Stimulated activated CD8-positive, alpha-beta memory T cell treated with anti-CD3 and anti-CD28 coated beads, Interleukin-2, amount 100 ng/mL, for 48 hours (primary cell): ENCODE measurements at places on chromosomes 5 and 9.

DNA sequence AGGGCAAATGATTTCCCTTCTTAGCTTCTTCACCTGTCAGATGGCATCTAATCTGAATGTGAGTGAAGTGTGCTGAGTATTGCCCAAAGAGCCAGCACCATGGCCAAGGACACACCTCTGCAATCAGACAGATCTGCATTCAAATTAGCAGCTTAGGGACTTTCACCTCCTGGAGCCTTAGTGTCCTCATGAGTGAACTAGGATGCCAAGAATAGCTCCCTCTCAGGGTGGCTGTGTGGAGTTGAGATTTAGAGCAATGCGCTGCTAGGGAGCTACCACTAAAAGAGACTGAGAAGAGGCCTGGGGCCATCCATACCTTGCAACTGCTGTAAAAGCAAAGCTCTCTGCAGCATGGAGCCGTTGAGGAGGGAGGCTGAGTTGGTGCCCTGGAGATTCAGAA lies 1.4 kb downstream of the CIZ1 start:
- no peak for DNase-seq

DNA sequence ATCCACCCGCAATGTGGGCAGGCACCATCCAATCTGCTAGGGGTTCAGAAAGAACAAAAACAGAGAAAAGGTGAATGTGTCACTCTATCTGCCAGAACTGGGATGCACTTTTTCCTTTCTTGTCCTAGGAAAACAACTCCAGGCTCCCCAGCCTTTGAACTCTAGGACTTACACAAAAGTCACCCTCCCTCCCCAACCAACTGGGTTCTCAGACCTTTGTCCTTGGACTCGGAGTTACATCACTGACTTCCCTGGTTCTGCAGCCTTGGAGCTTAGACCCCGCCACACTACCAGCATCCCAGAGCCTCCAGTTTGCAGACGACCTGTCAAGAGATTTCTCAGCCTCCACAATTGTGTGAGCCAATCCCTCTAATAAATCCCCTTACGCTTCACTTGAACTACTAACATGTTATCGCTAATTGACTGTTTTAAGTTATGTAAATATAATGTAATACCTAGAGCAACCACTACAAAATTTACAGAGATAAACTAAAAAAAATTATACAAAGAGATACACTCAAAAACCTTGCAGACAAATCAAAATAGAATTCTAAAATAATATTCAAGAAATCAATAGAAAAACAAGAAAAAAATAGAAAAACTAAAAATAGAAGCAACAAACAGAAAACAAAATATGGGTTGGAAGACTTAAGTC lies 5.3 kb upstream of the UBLCP1 start:
- no peak for DNase-seq

GRCh38 chr9:112233769-112234168 lies 58.7 kb upstream of the SUSD1 start:
- DNase-seq = no peak

DNA sequence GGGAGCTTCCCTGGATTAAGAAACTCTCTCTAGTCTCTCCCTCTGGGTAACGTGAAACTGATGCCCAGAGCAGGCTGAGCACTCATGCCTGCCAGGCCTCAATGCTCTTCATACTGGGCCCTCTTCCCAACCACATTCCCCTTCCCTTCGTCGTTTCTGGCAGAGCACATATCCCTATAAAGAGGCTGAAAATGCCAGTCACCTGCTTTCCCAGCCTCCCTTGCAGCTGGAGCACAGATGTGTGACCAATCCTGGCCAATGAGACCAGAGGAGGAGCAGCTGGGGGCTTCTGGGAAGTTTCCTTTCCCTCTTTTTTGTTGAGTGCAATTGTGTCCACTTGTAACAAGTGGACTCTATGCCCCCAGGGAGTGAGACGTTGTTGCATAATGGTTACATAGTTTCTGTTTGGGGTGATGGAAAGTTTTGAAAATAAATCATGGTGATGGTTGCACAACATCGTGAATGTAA lies 30.2 kb upstream of the SMIM23 start:
- DNase-seq = no peak

DNA sequence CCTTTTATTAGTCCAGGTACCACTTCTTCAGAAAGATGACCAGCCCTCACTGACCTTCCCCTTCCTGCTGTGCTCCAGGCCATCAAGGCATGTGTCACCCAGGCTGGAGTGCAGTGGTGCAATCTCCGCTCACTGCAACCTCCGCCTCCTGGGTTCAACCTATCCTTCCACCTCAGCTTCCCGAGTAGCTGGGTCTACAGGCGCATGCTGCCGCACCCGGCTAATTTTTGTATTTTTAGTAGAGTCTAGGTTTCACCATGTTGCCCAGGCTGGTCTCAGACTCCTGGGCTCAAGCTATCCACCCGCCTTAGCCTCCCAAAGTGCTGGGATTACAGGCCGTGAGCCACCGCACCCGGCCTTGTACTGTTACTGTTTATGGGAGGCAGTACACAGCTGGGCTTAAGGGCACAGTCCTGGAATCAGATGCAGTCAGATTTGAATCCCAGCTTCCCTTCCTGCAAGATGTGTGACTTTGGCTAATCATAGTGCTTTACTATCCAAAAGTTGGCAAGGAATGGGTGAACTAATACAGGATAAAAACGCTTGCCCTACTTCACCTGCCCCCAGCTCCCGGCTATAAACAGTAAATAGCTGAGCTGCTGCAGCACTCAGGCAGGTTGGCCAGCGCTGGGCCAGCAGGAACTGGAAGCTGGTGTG lies 483 bp upstream of the EIF4EBP3 start:
- DNase-seq = no peak

GRCh38 chr9:137660144-137660543 lies 41.3 kb downstream of the EHMT1 start:
- DNase-seq = no peak

GRCh38 chr9:4356306-4356705 lies 56.4 kb upstream of the GLIS3 start:
- DNase-seq = no peak
